Pulmonary artery endothelial cell (primary cell): ENCODE measurements at places on chromosomes 7 and 10. TPM values are rescaled to one million over a fixed set of nuclear protein-coding genes. Genes with fewer than 3 reads are reported as not detected.

GBX1 gene
- not detected in 2 replicates for total RNA-seq

PGAM2 gene
- total RNA-seq, result 0.14 TPM in 1 of 2 replicates, not detected in the other

DNA sequence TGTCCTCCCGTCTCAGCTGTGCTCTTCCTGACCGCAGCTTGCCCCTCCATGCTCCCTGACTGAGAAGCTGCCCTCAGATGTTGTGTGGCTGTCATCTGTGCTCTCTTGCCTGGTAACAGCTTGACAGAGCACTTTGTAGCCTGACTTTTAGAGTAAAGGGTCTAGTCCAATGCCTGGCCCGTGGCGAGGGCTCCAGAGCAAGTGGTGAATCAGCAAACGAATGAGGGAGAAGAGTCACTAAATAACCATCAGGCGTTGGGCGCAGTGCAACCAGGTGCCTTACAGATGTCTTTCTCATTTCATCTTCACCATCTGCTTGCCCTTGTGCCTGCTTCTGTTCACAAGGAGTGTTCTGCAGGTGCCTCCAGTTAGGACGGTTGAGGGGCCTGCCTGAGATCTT, 45.6 kb downstream of the MKI67 start:
- DNase-seq, result no peak

DNA sequence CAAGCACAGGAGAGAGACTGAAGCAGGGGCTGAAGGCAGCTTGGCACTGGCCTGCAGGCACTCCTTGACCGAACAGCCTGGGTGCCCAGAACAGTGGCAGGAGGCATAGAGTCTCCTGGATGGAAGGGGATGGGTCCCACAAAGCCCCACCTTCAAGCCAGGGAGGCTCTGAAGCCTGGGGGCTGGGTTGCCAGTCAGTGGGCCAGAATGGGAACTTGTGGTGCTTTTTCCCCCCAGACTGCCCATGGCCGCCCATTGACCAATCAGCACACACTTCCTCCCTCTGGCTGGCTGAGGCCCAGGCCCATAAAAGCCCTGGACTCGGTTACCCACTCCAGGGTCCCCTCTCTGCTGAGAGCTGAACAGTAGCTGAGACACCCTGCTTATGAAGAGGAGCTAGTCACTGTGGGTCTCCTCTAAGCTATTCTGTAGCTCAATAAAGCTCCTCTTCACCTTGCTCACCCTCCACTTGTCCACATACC, 109.6 kb downstream of the ELAPOR2 start:
- no peak for DNase-seq

DNA sequence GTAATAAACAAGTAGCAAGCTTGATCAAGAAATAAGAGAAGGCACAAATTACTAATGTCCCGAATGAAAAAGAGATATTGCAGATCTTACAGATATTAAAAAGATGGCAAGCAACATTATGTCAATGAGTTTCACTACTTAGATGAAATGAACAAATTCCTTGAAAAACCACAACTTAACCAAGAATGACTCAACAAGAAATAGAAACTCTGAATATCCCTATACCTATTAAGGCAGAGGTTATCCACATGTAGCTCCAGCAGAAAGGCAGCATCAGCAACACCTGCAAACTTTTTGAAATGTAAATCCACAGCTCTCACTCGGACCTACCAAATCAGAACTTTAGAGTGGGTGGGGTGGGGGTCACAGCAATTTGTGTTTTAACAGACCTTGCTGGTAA, 33.6 kb downstream of the PDE1C start:
- DNase-seq, result no peak

INHBA gene
- 2.4 and 13.1 TPM in 2 replicates for total RNA-seq

PFKP gene
- 471 and 513 TPM in 2 replicates for total RNA-seq

GRCh38 chr7:12893292-12893691, 205.9 kb downstream of the ARL4A start:
- no peak for DNase-seq

DNA sequence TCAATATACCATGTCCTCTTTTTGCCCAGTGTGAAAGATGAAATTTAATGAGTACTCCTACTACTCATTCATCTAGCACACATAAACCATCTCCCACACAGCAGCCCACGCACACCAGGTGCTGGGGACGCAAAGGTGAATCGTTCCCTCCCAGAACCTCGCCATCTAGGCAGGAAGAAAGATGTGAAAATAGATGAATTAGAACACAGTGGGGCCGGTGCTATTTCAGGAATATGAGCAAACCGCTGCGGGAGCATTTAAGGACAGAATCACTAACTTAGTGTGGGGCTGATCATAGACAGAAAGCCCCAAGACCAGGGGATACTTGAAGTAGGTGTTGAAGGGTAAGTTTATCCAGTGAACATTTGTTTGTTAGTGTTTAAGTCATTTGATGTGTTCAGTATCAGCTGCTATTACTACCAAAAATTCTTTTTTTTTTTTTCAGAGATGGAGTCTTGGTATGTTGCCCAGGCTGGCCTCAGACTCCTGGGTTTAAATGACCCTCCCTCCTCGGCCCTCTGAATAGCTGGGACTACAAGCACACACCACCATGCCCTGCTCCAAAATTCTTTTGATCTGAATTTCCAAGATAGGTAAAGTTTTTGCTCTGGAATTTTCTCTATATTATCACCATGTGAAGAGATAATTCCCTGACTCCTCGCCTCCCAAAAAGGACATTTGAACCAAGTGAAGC, 48.8 kb downstream of the CPXM2 start:
- DNase-seq, result no peak

GRCh38 chr10:8269976-8270375, 215.5 kb downstream of the GATA3 start:
- DNase-seq, result no peak

DNA sequence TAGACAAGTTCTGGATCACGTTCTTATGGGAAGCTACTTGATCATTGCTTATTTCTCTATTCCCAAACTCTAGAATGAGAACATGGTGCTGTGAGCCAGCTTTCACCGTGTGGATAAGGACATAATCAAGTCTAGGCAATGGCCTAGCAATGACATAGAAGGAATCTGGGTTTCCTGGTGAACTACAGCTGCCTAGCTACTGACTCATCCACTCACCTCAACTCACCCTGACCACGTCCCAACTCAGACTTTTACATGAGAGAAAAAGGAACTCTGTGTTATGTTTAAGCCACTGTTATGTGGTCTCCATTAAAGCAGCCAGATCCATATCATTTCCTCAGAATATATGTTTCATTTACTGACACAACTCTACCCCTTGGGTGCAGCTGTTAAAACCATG, 18.8 kb upstream of the MET start:
- DNase-seq, result no peak

ICA1 gene
- 23.8 and 28.8 TPM in 2 replicates for total RNA-seq

GRCh38 chr7:82594665-82595064, 151.1 kb upstream of the CACNA2D1 start:
- DNase-seq, result no peak

IL2RA gene
- not detected in 2 replicates for total RNA-seq

PLEKHA8 gene
- total RNA-seq, result 12.7 and 16.5 TPM in 2 replicates

GRCh38 chr7:73774923-73775322, 4.9 kb upstream of the CLDN3 start:
- no peak for DNase-seq

DNA sequence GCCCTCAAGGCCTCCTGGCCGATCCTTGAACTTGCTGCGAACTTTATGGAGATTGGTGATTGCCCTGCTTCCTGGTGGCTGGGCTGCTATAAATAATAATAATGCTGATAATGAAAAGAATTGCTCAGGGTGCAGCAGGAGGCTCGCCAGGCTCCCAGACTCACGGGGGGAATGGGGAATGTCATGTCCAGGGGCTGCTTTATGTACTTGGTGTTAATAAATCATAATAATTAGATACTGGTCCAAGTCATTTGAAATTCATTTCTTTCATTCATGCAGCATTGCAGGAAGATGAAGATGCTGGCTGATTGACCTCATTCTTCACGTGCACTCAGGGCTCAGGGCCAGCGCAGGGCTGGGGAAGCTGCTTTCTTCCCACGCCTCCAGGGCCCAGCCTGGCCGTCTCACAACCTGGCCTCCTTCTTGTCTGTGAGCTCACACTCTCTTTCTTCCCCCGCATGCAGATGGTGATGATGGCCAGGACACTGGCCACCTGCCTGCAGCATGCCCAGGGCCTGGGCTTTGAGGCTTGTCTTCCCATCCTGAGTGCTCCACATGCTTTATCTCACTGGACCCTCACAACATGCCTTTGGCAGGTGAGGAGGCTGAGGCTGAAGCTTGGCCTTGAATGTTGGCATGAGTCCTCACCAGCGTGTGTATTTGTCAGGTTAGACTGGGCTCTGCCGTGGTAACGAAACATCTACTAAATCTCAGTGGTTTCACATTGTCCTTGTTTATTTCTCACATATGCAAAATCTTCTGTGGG, 138.4 kb upstream of the TNS3 start:
- no peak for DNase-seq

DNA sequence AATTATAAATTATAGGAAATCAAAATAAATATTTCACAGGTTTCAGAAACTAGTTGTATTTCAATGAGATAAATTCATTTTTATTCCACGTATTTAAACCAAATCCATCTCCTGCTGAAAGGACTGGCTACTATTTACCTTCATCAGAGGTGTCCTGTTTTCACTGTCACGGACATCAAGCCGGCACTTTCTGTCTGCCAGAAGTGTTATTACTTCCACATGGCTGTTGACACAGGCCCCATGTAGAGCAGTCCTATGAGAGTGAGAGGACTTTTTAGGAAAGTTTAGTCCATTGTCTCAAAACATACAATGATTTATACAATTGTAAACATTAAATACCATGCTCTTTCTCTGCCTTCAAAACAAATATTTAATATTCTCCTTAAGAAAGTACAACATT, 100.4 kb upstream of the ACBD5 start:
- DNase-seq, result no peak

GRCh38 chr7:142355328-142355727, 97.5 kb upstream of the PRSS58 start:
- DNase-seq, result no peak

- no peak for DNase-seq
Observed at GRCh38 chr7:81468526-81468925, 301.3 kb downstream of the HGF start.

DNA sequence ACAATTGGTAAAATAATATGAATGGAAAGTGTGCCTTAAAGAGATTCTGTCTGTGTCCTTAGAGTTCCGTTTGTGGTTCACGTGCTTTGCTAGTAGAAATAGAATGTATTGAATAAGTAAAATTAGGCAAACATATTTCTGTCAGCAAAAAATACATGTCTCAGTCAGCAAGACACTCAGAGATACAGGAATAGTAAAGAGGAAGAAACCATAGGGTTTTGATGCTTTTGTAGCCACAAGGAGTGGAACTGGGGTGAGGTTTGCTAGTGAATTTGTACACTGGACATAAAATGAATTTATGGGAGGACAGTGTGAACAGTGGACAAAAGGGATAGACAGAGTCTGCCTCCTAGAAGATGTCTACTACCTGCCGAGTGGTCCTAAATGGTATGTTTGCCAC, 289.2 kb upstream of the NRP1 start:
- DNase-seq, result no peak

GRCh38 chr10:12875100-12875499, 126.4 kb downstream of the CCDC3 start:
- no peak for DNase-seq

- no peak for DNase-seq
Observed at GRCh38 chr7:94907811-94908322, 473 bp downstream of the PPP1R9A start.

DNA sequence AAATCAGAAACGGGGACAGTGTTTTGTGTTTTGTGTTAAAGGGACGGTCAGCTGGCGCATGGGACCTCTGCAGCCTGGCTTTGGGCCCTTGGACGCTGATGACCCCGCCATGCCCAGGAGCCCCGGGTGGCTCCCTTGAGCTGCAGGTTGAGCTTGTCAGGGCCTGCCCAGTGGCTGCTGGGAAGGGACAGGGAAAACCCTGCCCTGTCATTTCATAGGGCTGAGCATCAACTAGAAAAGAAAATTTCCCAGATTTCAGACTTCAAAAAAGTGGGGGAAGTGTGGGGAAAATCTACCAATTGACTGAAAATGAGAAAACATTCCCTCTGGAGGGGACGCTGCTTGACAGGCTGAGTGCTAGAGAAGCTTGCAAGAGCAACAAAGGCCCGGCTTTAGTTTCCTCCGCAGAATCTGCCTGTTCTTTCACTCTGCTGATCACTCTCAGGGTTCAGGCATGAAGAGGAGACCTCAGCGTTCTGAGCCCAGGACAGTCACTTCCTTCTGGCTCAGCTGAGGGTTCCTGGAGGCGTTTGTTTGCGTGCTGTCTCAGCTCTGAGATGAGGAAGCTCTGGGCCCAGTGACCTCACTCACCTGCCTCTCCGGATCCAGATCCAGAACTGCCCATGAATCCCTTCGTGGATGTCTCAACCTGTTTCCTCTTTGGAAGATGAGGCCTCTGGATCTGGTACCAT, 18.6 kb upstream of the DNAJB6 start:
- no peak for DNase-seq

KCNMA1 gene
- 0.59 and 1.2 TPM in 2 replicates for total RNA-seq

GRCh38 chr7:106618480-106618879, 42.5 kb downstream of the CCDC71L start:
- peak; percentile 52 for DNase-seq

DNA sequence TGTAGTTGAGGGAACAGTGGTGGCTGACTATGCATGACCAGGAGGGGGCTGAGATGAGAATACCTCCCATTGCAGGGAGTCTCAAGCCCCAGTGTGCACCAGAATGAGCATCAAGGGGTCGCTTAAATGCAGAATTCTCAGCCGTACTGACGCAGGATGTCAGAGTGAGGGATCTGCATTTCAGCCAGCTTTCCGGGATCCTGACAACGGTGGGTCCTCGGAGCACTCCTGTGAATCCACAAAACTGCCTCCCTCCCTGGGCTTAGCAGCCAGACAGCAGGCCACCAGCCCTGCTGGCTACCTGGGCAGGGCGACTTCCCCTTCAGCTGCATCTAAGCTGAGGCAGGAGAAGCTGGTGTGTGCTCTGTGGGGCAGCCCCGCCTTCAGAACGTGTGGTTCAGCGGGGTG, 21.8 kb upstream of the LOXL4 start:
- no peak for DNase-seq

GRCh38 chr7:87479951-87480350, 4.5 kb upstream of the ABCB4 start:
- DNase-seq, result no peak

PSMG3 gene
- total RNA-seq, result 19.8 and 28.3 TPM in 2 replicates

PIP gene
- not detected in 2 replicates for total RNA-seq

LIPK gene
- total RNA-seq, result not detected in 2 replicates

GRCh38 chr7:12987238-12987637, 299.8 kb downstream of the ARL4A start:
- DNase-seq, result no peak

GRCh38 chr7:131098527-131098926, 229.1 kb upstream of the MKLN1 start:
- DNase-seq, result no peak

- no peak for DNase-seq
Observed at GRCh38 chr7:2100278-2101208, 132.2 kb downstream of the MAD1L1 start.

GRCh38 chr7:132793474-132793873, 217.2 kb upstream of the PLXNA4 start:
- peak; percentile 29 for DNase-seq

- no peak for DNase-seq
Observed at GRCh38 chr7:132035517-132036362, 479.3 kb upstream of the PODXL start.

YWHAG gene
- 109 and 140 TPM in 2 replicates for total RNA-seq
